Large intestine (tissue), 12 donors: ENCODE measurements at places on chromosomes 12 and 14. TPM values are rescaled to one million over a fixed set of nuclear protein-coding genes. Genes with fewer than 3 reads are reported as not detected.

Gene TAS2R10
- polyA plus RNA-seq, result 1.2 TPM

Gene FAIM2
- polyA plus RNA-seq, result 8.9 TPM

Gene DTX1
- polyA plus RNA-seq, result 9.1 TPM

Gene CDKN1B
- 85.9 TPM for polyA plus RNA-seq

Gene TSPAN9
- polyA plus RNA-seq, result 24.9 TPM

Gene PRIMA1
- 9.2 TPM for polyA plus RNA-seq

Gene KRT3
- polyA plus RNA-seq, result not detected

Gene ZBTB42
- 6.0 TPM for polyA plus RNA-seq

Gene CD163L1
- polyA plus RNA-seq, result 18.2 TPM
